Right forelimb (tissue), 1 donor: ENCODE measurements at places on chromosomes 12 and 14.
A peak's percentile ranks its signal among the peaks of the same experiment; 100 is the strongest.

GRCh38 chr12:89259821-89260220 lies 92.5 kb downstream of the DUSP6 start:
- no peak for DNase-seq

DNA sequence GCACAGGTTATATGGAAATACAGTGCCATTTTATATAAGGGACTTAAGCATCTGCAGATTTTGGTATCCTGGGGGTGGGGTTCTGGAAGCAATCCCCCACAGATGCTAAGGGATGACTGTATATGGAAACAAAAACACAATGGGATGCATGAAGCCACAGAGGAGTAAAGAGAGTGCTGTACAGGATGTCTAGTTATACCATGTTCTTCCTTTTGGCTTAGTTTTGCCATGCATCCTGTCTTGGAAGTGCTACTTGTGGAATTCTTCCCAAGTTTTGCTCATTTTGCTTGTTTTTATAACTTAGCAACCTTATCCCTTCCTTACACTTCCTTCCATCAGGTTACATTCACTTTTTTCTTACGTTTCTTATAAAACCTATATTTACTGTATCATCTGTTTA lies 55.6 kb downstream of the TRMT5 start:
- no peak for DNase-seq

DNA sequence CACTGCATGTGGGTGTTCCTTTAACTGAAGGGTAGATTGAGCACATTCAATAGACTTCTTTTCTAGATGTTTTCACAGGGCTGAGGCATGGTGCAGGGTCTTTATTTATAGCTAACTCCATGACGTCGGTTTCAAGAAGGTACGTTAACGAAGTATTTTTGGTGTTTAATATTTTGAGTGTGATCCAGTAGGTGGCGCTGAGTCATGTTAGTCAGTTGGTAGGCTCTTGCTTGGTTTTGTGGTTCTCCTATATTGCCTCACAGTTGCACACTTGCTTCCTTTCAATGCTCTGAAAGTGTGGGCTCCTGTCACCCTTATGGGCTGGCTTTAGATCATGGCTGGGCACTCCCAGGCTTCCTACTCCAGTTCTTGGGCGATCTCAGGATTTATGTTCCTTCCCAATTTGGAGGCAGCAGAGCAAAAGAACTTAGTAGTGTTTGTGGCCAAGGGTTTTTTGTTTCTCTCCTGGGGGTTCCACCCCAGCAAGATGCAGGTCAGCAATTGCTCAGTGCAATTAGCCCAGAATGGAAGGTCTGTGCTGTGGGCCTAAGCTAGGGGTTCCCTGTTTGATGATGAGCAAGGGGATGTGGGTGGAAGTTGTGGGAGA lies 471.6 kb upstream of the FOXG1 start:
- no peak for DNase-seq

GRCh38 chr12:62640910-62641448 lies 174.4 kb downstream of the MON2 start:
- no peak for DNase-seq

DNA sequence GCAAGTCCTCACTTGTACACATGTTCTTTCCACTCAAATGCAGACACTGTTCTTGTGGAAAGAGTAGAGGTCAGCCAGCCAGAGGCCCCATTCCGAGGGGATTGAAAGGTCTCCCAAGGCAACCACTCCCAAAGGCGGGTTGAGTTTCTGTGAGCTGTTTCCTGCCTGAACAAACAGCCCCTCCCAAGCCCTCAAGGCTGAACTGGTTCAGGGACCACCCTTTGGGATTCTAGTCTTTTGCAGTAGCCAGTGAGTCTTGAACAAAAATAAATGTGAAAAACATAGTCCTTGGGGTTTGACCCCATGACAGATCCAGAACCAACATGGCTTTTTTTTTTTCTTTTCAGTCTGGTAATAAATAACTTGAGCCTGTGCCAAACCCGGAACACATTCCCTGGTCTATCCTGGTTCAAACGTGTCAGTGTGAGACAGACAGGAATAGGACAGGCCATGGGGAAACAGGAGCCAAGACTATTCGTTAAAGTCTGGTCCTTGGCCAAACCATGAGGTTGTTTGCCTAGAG lies 17.6 kb upstream of the STK38L start:
- DNase-seq: peak; percentile 45

DNA sequence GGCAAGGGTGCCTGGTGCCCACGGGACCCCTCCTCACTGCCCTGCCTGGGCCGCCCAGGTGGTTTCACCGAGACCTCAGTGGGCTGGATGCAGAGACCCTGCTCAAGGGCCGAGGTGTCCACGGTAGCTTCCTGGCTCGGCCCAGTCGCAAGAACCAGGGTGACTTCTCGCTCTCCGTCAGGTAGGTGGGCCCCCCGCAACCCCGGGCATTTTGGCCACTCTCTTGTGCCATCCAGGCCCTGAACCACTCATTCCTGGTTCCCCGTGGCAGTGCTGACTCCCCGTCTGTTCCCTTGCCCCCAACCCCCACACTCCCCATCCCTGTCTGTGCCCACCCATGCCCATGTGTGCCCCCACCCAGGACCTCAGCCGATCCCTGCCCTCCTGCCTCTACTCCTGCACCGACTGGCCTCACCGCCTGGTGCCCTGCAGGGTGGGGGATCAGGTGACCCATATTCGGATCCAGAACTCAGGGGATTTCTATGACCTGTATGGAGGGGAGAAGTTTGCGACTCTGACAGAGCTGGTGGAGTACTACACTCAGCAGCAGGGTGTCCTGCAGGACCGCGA lies 480 bp downstream of the PTPN6 start:
- DNase-seq: no peak

GRCh38 chr14:29265852-29266251 lies 499.3 kb downstream of the FOXG1 start:
- no peak for DNase-seq
